EL (cell line): ENCODE measurements at places on chromosomes 3 and 15.

DNA sequence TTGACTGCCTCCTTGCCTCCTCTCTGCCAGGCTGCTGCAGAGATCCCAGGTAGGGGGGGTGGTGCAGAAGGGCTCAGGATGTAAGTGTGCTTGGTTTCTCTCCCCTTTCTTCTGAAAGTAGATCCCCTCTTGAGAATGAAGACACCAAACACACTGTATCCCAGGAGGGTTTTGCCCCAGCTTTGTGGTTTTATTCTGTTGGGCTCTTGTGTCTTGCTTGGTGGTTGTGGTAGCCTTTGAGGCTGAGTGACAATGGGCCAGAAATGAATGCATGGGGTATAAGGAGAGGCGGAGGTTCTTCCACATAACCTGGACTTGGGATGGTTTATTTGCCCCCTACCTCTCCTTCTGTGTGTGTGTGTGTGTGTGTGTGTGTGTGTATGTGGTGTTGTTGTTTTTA lies 5.7 kb downstream of the PDIA5 start:
- DNase-seq: no peak

DNA sequence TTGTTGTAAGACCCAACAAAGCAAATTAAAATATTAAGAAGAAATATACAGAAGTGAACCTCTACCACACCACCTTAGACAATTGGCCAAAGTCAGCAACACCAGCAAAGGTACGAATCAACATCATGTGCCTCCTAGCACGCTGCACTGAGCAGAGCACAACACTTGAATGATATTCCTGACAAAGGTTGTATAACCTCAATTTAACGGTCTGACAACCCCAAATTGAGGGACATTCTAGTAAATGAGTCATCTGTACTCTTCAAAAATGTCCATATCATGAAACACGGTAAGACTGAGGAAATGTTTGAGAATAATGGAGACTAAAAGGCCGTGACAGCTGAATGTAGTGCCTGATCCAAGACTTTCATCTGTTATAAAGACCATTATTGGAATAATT lies 41.3 kb upstream of the TNFSF10 start:
- no peak for DNase-seq

GRCh38 chr3:169259661-169260060 lies 403.9 kb downstream of the MECOM start:
- DNase-seq: no peak

- no peak for DNase-seq
Observed at GRCh38 chr3:79765911-79766310, 1.9 kb downstream of the ROBO1 start.

- DNase-seq: peak; percentile 71
Observed at GRCh38 chr3:148006508-148006907, 597.3 kb downstream of the ZIC1 start.

DNA sequence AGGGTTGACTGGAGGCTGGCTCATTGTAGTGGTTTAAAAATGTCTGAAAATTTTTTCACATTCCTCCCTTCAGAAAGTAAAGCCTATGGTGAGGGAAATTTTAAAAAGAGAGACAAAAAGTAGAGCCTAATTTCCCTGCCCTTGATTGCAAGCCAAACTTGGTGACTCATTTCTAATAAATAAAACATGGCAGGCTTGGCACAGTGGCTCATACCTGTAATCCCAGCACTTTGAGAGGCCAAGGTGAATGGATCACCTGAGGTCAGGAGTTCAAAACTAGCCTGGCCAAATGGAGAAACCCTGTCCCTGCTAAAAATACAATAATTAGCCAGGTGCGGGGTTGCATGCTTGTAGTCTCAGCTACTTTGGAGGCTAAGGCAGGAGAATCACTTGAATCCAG lies 18.9 kb upstream of the ARRDC4 start:
- DNase-seq: no peak

DNA sequence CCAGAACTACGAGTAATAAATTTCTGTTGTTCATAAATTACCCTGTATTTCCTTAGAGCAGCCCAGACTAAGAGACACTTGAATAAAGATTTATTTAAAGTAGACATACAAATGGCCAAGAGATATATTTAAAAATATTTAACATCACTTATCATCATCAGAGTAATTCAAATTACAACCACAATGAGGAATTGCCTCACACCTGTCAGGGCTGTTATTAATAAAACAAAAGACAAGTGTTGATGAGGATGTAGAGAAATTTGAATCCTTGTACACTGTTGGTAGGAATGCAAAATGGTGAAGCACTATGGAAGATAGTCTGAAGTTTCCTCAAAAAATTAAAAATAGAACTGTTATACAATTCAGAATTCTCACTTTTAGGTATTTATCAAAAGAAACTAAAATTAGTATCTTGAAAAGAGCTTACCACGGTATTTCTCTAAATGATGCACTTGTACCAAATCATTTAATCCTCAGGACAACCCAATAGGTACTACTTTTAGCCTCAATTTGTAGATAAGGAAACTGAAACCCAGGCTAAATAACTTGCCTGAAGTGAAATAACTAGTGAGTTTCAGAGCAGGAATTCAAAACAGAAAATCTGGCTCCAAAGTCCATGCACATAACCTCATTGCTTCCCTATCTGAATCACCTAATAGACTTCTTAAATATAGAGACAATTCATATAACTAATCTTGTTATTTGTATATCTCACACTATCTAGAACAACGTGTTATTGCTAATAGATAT lies 69.4 kb downstream of the ZBTB20 start:
- DNase-seq: no peak

DNA sequence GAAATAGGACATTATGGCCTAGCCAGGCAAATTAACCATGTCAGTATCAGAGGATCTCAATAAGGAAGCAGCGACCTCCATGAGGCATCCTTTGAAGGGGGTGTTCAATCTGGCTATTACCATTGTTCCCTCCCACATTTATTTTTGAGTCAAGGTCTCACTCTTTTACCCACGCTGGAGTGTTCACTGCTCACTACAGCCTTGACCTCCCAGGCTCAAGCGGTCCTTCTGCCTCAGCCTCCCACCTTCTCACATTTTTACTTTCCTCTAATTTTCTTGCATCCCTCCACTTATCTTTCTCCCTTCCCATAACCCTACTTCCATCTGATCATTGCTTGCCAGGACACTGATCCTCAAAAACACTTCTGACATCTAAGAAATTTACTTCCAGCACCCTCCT lies 654.0 kb upstream of the NR2F2 start:
- DNase-seq: no peak

DNA sequence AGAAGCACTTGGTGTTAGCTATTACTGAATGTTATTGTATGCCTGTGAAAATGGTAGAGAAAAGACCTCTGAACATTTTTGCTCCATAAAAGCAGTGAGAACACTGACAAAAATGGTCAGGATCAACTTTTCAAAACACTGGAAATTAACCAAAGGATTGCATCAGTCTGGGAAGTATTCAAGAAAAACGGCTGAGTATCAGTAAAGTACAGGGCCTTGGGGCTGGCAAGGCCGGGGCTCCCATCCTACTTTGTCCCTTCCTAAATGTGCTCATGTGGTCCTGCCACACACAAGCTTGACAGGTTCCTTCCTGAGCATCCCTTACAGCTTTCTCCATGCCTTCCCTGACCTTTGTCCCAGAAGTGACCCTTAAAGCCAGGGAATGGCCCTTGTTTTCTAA lies 84.0 kb downstream of the CFAP20DC start:
- DNase-seq: peak; percentile 7

DNA sequence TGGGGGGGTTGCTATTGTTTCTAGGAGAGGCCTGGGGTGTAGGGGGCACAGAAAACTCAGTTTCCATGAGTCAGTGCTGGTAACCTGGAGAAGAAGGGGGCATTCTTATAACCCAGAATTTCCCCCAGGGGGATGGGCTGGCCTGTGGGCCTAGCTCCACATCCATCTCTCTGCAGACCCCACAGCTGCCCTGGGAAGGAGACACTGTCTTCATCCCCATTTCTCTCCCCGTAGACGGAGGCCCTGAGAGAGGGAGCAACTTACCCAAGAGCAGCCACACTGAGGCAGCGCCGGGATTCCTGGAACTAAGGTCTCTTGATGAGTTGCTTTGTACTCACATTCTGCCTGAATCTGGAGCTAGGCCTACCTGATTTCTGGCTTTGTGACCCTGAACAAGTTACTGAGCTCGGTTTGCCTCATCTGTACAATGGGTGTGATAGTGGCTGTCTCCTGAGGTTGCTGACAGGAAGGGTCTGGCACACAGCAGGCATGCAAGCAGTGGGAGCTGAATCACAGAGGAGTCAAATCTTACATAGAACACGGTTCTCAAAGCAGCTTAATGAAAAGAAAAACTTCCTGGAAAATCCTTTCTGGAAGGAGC lies 55.0 kb upstream of the LCTL start:
- no peak for DNase-seq

DNA sequence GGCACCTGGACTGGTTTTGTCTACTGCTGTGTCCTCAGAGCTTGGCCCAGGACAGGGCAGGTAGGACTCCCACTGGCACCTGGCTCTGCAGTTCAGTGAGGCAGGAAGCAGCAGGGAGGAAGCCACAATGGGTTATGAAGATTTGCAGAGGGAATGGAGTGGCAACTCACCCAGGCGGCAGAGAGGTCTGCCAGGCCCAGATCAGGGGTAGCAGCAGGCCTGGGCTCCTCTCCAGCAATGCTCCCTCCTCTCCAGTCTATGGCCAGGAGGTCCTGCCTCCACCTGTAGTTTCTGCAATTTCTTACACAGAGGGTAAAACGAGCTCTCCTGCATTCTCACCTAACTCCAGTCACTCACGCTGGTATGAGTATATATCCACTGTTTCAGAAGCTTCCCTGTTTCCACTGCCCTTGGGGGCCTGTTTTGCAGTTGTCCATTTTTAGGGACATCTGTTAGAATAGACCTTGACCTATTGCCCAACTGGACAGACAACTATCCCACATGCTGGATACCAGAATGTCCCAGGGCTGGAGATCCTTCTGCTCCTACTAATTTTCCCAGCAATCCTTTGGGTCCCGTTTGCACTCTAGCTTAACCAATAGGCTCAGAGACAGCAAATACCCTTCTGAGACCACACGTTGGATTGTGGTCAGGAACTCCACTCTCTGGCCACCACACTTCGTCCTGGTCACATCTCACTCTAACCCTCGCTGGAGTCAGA lies 35.2 kb downstream of the HMCES start:
- DNase-seq: peak; percentile 68

DNA sequence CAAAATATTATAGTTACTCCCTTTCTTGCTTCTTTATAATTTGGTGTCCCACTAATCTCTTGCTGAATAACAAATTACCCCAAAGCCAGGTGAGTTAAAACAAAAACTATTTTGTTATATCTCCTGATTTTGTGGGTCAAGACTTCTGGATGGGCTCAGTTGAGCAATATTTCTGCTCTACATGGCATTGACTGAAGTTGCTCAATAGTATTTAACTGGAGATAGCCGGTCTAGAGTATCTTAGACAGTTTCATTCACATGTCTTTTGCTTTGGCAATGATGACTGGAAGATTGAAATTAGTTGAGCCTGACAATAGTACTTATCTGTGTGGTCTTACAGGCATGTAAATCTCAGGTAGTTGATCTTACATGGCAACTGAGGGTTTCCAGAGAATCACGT lies 51.0 kb upstream of the TP63 start:
- DNase-seq: no peak

DNA sequence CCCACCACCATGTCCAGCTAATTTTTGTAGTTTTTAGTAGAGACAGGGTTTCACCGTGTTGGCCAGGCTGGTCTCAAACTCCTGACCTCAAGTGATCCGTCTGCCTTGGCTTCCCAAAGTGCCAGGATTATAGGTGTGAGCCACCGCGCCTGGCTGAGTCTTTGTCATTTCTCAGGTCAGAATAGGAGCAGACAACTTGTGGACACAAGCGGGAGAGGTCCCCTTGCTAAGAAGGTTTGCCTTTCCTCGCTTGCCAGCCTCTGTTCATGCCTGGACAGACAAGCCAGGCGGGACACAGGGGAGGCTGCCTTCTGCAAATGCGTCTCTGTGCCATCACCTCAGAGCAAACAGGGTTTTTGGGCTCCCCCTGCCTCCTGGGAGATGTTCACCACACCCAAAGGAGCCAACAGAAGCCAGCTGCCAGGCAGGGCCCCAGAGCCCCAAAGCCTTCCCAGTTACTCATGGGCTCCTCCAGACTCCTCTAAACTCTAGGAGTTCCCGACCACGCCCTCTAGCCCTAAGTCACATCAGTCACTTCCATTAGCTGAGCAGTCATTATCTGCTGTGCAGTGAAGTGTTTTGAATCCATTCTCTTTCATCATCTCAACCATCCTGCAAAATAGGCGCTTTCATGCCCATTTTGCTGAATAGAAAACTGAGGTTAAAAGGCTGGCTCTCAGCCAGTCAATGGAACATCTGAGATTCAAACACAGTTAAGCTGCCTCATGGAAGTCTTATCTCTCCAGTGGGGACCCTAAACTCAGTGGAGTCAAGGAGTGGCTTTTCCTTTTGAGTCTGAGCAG lies 245.0 kb downstream of the UACA start:
- no peak for DNase-seq

GRCh38 chr15:82174471-82175235 lies 87.9 kb downstream of the EFL1 start:
- DNase-seq: no peak

- DNase-seq: peak; percentile 31
Observed at GRCh38 chr3:13549623-13550422, 898 bp downstream of the FBLN2 start.

GRCh38 chr3:122795674-122796195 lies 866 bp downstream of the SLC49A4 start:
- no peak for DNase-seq

DNA sequence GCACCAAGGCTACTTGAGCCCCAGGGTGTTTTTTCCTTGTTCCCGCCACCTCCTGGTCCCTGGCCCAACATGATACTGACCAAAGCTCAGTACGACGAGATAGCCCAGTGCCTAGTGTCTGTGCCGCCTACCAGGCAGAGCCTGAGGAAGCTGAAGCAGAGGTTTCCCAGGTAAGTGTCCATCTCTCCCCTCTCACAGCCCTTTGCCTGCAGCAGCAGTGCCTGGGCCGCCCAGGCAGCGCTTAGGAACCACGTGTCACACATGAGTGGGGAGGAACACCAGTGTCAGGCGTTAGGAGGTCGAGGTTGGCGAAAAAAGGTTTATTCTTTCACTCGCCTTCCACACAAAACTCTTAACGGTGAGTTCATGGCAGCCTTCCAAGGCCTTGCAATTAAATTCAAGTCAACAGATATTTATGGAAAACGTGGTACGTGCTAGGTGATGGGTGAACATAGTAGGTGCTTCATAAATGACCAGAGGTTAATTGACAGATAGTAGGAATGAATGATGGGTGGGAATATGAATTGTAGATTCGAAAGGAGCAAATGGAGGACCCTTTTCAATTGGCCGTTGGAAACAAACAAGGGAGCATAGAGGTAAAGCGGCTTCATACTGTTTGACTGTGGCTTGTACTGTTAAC lies 486 bp downstream of the CDIN1 start:
- DNase-seq: no peak

- DNase-seq: no peak
Observed at GRCh38 chr15:100448481-100448880, 80.3 kb downstream of the CERS3 start.

GRCh38 chr3:42746455-42747450 lies 26.3 kb downstream of the CCDC13 start:
- no peak for DNase-seq
